Lung (tissue), 17 donors: ENCODE measurements at places on chromosomes 7 and 10. TPM values are rescaled to one million over a fixed set of nuclear protein-coding genes. Genes with fewer than 3 reads are reported as not detected.

DNA sequence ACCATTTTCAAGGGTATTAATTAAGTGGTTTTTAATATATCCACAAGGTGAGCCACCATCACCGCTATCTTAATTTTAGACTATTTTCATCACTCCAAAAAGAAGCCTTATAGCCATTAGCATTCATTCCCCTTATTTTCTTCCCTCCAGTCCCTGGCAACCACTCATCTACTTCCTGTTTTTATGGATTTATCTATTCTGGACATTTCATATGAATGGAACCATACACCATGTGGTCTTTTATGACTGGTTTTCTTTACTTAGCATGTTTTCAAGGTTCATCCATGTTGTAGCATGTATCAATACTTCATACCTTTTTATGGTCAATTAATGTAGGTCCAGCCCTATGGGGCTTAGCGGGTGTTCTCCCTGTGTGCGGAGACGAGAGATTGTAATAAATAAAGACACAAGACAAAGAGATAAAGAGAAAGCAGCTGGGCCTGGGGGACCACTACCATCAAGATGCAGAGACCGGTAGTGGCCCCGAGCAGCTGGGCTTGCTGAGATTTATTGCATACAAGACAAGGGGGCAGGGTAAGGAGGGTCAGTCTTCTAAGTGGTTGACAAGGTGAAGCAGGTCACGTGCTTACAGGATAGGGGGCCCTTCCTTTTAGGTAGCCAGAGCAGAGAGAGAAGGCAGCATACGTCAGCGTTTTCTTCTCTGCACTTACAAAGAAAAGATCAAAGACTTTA, 14.6 kb downstream of the WBP1L start:
- no peak overlapping the region for H3K4me3 ChIP-seq
- no peaks in the 10 kb centered on the region for H3K27me3 ChIP-seq
- H3K36me3 ChIP-seq = peaks cover 2% of the 10 kb centered on the region
- no peak overlapping the region for H3K27ac ChIP-seq
- no peaks in the 10 kb centered on the region for H3K4me1 ChIP-seq

DNA sequence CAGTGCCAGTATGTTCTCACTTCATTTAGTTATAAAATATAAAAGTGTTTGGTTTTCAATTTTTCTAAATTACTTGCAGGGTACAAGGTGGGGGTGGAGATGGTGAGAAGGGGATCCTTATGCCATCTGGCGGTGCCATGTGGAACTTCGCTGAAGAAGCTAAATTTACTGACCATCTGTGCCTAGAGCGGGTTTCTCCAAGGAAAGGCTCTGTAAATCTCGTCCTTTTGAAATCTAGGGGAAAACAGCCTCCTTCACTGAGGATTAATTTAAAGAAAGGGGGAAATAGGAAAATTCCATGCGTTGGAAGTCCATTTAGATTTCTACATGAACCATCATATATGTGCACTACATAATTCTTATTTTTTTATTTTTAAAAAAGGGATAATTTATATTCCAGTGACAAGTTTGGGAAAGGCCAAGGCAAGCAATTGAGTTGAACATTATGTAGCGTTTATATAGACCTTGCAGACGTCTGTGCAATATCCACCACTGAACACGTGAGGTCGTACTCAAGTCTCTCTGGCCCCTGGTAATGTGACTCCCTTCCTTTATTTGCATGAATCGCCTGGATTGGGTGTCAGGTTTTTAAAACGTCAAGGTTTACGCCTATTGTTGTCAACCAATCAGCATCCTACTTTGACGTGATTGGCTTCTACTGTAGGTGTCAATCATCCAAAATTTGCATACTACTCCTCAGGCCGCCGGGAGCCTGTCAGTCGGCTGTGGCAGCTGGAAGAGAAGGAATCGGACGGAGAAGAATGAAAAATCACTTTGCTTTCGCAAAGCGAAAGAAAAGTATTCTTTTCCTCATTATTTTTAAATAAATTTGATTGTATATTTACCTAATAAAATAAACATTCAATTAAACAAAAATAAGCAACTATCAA, 297.1 kb upstream of the NFE2L3 start:
- H3K4me3 ChIP-seq = no peak overlapping the region
- H3K27me3 ChIP-seq = peaks cover 20% of the 10 kb centered on the region
- no peaks in the 10 kb centered on the region for H3K36me3 ChIP-seq
- peak; percentile 91 for DNase-seq
- no peak overlapping the region for H3K27ac ChIP-seq

GRCh38 chr7:54877683-54878082, 118.7 kb upstream of the SEC61G start:
- H3K27me3 ChIP-seq = no peaks in the 10 kb centered on the region
- no peak for DNase-seq
- no peaks in the 10 kb centered on the region for H3K36me3 ChIP-seq
- H3K4me1 ChIP-seq = no peaks in the 10 kb centered on the region
- no peak overlapping the region for H3K27ac ChIP-seq
- H3K4me3 ChIP-seq = no peak overlapping the region

DNA sequence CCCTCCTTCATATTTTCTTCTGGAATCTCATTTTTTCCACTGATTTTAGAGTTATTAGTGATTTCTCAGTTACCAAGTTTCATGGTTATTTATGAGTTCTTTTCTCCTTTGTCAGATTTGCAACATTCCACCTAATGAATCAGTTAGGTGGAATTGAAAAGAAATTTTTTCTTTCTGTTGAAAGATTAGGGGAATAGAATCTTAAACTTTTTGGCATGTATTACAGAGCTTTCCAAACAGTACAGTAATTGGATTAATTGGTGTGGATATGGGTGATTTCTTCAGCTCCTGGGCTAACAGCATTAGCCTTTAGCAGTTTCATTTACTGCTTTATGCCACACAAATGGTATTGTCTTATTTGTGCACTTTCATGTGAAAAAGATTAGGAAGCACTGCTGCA, 17.0 kb downstream of the STAM start:
- peaks cover 5% of the 10 kb centered on the region for H3K4me1 ChIP-seq
- DNase-seq = no peak
- H3K27ac ChIP-seq = no peak overlapping the region
- no peaks in the 10 kb centered on the region for H3K27me3 ChIP-seq
- H3K4me3 ChIP-seq = no peak overlapping the region

- no peak overlapping the region for H3K27ac ChIP-seq
- DNase-seq = peak; percentile 13
- no peaks in the 10 kb centered on the region for H3K36me3 ChIP-seq
- H3K4me3 ChIP-seq = no peak overlapping the region
Observed at GRCh38 chr10:64312876-64313275, 791.7 kb downstream of the REEP3 start.

DNA sequence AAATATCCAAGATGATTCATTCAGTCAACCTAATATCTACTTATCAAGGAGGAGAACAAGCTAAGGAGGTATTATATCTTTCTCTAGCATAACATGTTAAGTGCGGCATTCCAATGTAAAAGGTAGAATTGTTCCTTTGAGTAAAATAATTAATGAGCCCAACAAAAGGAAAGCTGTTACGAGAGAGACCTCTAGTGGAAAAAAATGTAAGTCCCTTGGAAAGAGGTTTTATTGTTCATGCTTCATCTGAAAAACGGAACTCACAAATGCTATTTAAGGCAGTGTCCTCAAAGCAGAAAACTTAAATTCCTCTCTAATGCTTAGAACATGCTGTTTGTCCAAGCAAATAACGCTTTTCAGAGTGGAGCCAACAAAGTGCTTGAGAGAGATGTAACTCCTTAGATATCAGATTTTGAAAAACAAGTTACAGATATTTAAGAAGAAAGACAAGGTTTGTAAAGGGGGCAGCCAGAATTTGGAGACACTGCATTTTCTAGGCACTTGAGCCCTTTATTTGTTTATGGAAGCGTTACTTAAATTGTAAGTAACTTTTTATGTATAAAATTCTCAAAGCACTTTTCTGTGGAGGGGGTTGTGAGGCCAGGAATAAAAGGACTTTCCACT, 119.9 kb downstream of the TFEC start:
- no peaks in the 10 kb centered on the region for H3K27me3 ChIP-seq
- no peak overlapping the region for H3K4me3 ChIP-seq
- H3K36me3 ChIP-seq = no peaks in the 10 kb centered on the region
- DNase-seq = peak; percentile 77
- no peak overlapping the region for H3K27ac ChIP-seq

DNA sequence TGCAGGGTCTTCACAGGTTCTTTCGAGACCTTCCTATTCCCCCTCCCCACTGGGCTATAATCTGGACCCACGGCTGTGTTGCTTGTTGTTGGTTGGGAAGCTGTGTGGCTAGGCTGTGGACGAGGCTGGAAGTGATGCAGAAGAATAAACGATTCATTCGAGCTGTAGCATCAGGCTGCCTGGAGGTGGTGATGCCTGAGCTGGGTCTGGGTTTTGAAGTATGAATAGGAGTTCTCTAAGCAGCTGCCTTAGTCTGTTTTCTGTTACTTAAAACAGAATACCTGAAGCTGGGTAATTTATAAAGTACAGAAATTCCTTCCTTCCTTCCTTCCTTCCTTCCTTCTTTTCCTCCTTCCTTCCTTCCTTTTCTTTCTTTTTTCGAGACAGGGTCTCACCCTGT, 126.5 kb upstream of the ZEB1 start:
- H3K27ac ChIP-seq = no peak overlapping the region
- no peaks in the 10 kb centered on the region for H3K27me3 ChIP-seq
- H3K36me3 ChIP-seq = no peaks in the 10 kb centered on the region
- H3K4me3 ChIP-seq = no peak overlapping the region
- no peak for DNase-seq

GRCh38 chr7:28961972-28962371, 3.8 kb upstream of the TRIL start:
- no peak overlapping the region for H3K4me3 ChIP-seq
- H3K36me3 ChIP-seq = no peaks in the 10 kb centered on the region
- no peaks in the 10 kb centered on the region for H3K27me3 ChIP-seq
- H3K27ac ChIP-seq = no peak overlapping the region
- DNase-seq = no peak

- no peaks in the 10 kb centered on the region for H3K36me3 ChIP-seq
- no peaks in the 10 kb centered on the region for H3K27me3 ChIP-seq
- no peak for DNase-seq
- H3K27ac ChIP-seq = no peak overlapping the region
- H3K4me3 ChIP-seq = no peak overlapping the region
Observed at GRCh38 chr7:90853205-90853604, 257.1 kb downstream of the CDK14 start.

- no peaks in the 10 kb centered on the region for H3K4me1 ChIP-seq
- H3K36me3 ChIP-seq = no peaks in the 10 kb centered on the region
- DNase-seq = no peak
- no peak overlapping the region for H3K27ac ChIP-seq
Observed at GRCh38 chr7:79410345-79410744, 43.1 kb downstream of the MAGI2 start.

DNA sequence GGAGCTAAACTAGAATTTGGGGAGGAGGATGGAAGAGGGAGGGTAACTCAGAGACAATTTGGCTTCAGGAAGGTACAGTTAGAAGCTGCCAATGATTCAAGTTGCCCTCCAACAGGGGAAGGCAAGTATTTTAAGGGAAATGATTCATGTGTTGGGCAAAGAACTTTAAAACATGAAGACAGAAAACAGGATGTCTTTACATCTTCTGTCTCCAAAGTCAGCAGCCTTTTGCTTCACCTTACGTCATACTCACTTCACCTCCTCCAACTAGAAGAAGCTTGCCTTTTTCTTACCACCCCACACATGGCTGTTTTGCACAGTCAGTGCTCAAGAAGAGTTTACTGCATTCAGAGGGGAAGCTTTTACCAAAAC, 36.1 kb downstream of the PPP1R3C start:
- DNase-seq = no peak
- H3K27me3 ChIP-seq = no peaks in the 10 kb centered on the region
- peaks cover 57% of the 10 kb centered on the region for H3K4me1 ChIP-seq
- no peaks in the 10 kb centered on the region for H3K36me3 ChIP-seq

DNA sequence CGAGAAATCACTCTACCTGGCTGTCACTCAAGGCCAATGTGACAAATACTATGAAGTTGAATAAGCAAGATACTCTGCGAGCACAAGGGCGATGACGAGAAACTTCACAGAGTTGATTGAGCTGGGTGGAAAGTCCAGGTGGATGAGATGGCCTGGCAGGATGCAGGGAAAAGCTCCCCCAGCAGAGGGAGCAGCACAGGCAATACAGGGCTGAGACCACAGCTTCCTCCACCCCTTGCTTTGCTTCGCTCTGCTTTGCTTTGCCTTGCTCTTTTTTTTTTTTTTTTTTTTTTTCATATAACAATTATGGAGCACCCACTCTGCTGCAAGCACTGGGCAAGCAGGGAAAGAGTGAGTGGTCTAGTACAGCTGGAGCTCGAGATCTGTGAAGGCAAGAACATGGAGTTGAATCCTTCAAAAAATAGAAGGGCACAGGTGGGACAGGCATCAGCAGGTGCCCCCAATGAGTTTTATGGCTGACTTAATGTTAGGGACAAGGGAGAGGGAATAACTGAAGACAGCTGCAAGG, 88.3 kb downstream of the CABCOCO1 start:
- no peak overlapping the region for H3K27ac ChIP-seq
- DNase-seq = peak; percentile 50

DNA sequence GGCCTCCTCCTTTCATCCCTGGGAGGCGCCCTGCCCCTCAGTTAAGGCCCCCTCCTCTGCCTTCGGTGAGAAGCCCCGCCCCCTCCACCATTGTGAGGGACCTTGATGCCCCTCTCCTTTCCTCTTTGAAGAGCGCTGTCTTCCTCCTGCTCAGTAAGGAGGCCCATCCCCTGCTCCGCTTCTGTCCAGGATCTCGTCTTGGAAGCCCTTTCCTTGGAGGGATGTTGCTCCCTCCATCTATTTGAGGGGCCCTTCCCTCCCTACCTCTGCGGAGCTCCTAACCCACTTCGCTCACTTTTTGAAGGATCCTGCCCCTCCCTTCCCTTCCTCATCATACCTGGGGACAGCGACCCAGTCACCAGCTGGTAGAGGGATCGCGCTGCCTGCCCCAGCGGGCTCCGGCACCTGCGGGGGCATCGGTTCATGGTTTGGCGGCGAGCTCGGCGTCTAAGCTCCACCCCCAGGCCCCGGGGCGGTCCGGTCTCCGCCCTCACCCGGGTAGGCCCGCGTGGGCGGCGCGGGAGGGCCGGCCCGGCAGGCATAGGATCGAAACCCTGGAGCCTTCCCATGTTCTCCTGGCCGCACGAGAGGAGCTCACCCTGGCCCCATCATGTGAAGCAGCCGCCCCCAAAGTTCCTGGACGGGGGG, 4.1 kb downstream of the KCNIP2 start:
- DNase-seq = no peak
- no peaks in the 10 kb centered on the region for H3K27me3 ChIP-seq
- no peak overlapping the region for H3K4me3 ChIP-seq

- H3K36me3 ChIP-seq = peaks cover 3% of the 10 kb centered on the region
- H3K4me3 ChIP-seq = no peak overlapping the region
- H3K4me1 ChIP-seq = peaks cover 41% of the 10 kb centered on the region
- DNase-seq = peak; percentile 89
- no peak overlapping the region for H3K27ac ChIP-seq
Observed at GRCh38 chr10:103835096-103836050, 20.0 kb downstream of the SH3PXD2A start.

- peak overlapping the region; percentile 82 for H3K27ac ChIP-seq
- peaks cover 2% of the 10 kb centered on the region for H3K4me1 ChIP-seq
- no peaks in the 10 kb centered on the region for H3K27me3 ChIP-seq
- H3K36me3 ChIP-seq = no peaks in the 10 kb centered on the region
- H3K4me3 ChIP-seq = peak overlapping the region; percentile 84
Observed at GRCh38 chr7:156892081-156892800, 742 bp downstream of the LMBR1 start.

The CPN1 gene
- total RNA-seq = not detected

The C10orf143 gene
- total RNA-seq = 6.4 TPM

The CPA2 gene
- 2.0 TPM for total RNA-seq

The CTAGE15 gene
- total RNA-seq = 5.9 TPM

The TMEM196 gene
- not detected for total RNA-seq

The FAM20C gene
- total RNA-seq = 17.3 TPM

The DNA2 gene
- 2.5 TPM for total RNA-seq

The RHEB gene
- total RNA-seq = 65.6 TPM

The CFTR gene
- 138 TPM for total RNA-seq

The MEST gene
- 47.9 TPM for total RNA-seq

The ANKRD61 gene
- total RNA-seq = not detected

The HECW1 gene
- total RNA-seq = 0.11 TPM

The STRA8 gene
- total RNA-seq = not detected

The TAS2R41 gene
- total RNA-seq = not detected

The SPDYE2 gene
- 0.34 TPM for total RNA-seq
